ENCODE measurements at places on chromosomes 5 and 9. TPM values are rescaled to one million over a fixed set of nuclear protein-coding genes. Genes with fewer than 3 reads are reported as not detected.

Gene MFAP3
- 20.0 TPM for total RNA-seq

Gene CD14
- total RNA-seq = 48.3 TPM

Gene IRGM
- total RNA-seq = not detected

GRCh38 chr9:133822430-133823065, 84.4 kb upstream of the SARDH start:
- no peaks in the 10 kb centered on the region for H3K4me1 ChIP-seq
- no peak for DNase-seq
- no peaks in the 10 kb centered on the region for H3K36me3 ChIP-seq
- no peaks in the 10 kb centered on the region for H3K27me3 ChIP-seq
- no peak overlapping the region for H3K4me3 ChIP-seq

- H3K36me3 ChIP-seq = no peaks in the 10 kb centered on the region
- no peaks in the 10 kb centered on the region for H3K27me3 ChIP-seq
- H3K4me1 ChIP-seq = no peaks in the 10 kb centered on the region
- no peak for DNase-seq
- no peak overlapping the region for H3K4me3 ChIP-seq
Measured at GRCh38 chr9:121484651-121485446, 14.8 kb downstream of the GGTA1 start.

GRCh38 chr5:54703565-54704255, 186.2 kb downstream of the SNX18 start:
- no peak overlapping the region for H3K27ac ChIP-seq
- H3K36me3 ChIP-seq = no peaks in the 10 kb centered on the region
- no peaks in the 10 kb centered on the region for H3K27me3 ChIP-seq
- H3K4me3 ChIP-seq = no peak overlapping the region
- no peaks in the 10 kb centered on the region for H3K4me1 ChIP-seq
- DNase-seq = no peak

Measured in colonic mucosa (tissue), 4 donors.